ENCODE measurements at places on chromosomes 12 and 14.

DNA sequence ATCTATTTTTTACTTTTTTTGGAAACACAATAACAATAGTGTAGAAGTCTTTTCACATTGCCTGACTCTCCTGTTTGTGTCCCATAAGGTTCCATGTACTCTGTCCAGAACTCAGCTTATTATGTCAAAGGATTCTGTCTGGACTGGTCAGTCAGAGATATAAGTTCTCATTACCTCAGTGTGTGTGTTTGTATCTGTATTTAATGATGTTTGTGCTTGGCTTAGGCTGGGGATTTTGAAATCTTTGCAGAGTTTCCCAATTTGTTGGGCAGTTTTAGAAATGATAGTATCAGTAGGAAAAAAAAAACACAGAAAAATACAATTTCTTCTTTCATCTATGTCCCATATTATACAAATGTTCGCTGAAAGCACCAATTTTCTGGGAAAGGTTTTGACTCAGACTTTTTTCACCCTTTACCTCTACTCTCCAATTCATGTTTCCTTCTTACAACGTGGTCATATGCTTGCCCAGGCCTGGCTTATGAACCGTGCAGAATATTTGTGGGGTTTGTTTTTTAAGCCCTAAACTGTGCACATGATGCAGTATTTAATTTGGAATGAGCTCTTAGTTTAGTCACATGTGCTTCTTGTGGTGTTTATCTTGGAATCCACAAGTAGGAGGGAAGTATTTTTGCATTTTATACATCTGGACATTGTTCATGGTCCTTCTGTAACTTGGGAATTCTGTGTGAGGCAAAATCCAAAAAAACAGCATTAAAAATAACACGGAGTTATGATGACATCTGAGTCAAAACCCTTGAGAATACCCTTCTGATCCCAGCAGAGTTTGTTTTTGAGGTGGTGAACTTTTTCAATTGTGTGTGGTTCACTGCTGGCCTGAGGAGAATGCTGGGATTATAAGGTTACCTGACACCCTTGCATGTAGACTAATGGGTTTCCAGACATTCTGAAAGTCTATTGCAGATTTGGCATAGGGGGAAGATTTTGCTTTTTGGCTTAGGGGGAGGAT, 121.2 kb downstream of the RAD51B start:
- no peak for DNase-seq

- DNase-seq, result no peak
These were observed 171.2 kb downstream of the CALM1 start for GRCh38 chr14:90567991-90568390.

DNA sequence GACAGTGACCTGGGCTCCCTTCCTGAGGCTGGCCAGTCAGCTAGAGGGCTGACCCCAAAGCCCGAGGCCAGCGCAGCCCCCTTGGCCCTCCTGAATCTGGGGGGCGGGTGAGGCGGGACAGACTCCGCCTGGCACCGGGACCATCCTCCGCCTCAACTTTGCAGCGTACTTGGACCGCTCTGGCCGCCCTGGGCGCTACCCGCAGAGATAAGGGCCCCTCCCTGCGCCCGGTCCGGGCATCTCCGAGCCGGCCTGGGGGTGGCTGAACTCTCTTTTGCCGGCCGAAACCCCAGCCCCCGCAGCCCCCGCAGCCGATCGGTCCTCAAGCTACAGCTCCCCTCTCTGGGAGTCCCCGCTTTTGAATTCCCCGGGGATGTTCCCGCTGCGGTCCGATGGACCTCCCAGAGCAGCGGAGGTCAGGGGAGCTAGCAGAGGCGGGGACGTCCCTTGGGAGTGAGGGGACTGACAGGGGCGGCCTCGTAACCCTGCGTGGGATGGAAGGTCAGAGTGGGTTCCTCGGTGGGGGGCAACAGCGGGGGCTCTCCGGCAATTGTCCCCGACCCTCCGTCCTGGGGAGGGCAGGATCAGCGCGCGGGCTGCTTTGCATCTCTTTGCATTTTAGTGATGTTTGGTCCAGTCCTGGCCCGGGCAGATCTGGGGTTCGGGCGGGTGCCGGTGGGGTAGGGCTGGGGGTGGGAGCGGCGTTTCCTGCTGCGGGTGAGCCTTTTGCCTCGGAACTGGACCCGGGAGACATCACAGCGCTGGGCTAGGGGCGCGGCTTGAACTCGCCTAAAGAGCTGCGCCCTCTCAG, at the start of gene CRIP1:
CRIP1 (plus strand) TSS at position 724 of the 811 bp plus-strand sequence. CDS start 374 bp downstream, outside the sequence.
- DNase-seq, result no peak

DNA sequence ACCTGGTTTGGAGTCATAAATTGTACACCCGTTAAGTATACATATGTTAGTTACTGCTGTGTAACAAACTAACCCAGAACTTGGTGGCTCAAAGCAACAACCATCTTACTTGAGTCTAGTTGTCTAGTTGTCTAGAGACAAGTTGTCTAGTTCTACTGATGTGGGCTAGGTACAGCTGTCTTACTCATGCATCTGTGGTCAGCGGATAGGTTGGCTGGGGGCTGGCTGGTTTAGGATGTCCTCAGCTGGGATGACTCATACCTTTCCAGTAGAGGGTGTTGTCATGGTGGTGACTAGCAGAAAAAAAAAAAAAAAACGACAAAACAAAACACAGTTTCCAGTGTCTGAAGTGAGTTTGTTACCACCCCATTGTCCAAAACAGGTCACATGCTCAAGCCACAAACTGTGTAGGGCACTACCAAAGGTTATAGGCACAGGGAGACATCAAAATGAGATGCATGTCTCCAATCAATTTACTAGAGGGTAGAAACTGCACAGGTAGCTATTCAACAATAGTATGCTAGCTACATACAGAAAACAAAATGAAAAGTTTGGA, 680.3 kb downstream of the MED13L start:
- no peak for DNase-seq

GRCh38 chr12:44246482-44247105, 410.7 kb downstream of the TMEM117 start:
- no peak for DNase-seq

DNA sequence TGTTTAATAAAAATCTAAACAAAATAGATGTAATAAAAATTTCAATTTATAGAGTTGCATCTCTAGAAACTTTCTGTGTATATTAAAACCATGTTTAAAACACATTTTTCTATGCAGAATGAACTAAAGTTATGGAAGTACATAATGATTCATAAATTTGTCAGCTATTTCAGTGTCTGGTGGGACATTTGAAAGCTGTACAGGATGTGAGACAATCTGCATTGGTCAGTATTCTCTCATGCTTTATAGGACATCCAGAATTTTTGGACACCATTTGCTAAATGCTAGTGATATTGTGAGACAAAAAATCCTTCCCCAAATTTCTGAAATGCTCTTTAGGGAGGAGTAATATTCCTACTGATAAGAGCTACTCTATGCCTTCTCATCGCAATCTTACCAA, 13.3 kb downstream of the GPR135 start:
- no peak for DNase-seq

All from activated CD4-positive, alpha-beta memory T cell treated with anti-CD3 and anti-CD28 coated beads, Interleukin-2, amount 10 ng/mL, durations not matched to agents 7 days and 5 days (primary cell).